Suppressor macrophage treated with lipopolysaccharide for 4 hours (primary cell): ENCODE measurements at places on chromosomes 1 and 21.

GRCh38 chr21:39392981-39393380 is 44.1 kb upstream of the HMGN1 start:
- no peak for DNase-seq

GRCh38 chr1:173117108-173117633 is 66.4 kb upstream of the TNFSF18 start:
- peak; percentile 71 for DNase-seq

DNA sequence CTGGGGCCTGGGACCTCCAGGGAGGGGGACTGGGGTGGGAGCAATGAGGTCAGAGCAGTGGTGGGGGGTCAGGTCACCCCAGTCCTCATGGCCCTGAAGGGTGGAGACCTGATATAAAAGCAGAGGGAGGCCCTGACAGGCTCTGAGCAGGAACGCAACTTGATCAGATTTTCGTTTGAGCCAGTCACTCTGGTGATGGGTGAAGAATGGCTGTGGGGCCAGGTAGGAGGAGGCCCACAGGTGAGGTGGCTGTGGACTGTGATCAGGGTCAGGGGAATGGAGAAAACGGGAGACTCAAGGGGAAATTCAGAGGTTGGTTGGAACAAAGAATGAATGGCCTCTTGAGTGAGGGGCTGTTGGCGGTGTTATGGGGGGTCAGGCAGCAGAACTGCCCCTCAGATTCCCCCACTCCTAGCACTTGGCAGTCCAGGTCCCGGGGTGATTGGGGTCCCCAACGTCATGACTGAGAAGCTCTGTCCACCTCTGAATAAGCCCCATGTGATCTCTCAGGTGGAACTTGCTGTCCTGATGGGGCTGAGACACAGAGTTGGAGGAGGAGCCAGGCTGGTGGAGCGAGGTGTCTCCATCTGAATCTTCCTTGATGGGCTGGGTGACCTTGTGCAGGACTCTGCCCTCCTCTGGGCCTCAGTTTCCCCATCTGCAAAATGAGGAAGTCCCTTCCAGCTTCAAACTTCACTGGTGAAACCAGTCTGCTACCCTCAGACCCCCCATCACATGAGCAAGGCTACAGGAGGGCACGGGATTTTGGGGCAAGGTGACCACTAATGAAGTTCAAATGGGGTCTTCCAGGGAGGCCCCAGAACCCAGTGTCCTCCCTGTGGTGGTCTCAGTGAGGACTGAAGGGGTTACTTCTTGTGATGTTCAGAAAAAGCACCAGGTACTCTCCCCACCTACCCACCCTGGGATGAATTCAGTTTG is 683.0 kb downstream of the MATN1 start:
- no peak for DNase-seq

DNA sequence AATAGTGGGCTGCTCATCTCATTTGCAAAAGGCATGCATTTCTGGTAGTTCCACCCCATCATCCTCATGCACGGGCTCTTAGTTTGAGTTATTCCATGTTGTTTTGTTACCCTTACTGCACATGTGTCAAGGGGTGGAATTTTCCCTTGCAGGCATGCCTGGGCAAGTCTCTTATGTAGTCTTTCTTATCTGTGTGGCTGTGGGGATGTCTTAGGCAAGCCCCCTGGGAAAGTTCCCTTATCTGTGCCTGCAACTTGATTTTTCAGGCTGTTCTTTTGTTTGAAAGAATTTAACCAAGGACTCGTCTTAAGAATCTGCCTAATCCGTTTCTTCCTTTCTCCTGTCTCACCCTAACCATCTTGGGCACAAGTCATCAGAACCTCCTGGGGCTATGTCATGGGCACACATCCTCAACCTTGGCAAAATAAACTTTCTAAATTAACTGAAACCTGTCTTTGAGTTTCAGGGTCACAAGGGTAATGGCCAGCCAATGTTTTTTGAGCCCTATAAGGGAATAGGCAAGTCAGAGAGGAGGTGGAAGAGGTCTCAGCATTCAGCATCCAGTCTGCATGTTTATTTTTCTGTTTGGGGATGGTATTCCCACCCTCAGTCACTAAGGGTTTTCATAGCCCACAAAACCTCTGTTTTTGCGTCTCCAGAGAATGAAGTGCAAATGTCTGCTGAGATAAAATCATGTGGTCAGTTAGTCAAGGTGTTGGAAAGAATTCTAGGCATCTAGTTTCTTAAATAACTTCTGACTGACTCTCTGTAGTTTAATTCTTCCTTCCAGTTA is 579.7 kb downstream of the PLA2G4A start:
- DNase-seq = no peak

DNA sequence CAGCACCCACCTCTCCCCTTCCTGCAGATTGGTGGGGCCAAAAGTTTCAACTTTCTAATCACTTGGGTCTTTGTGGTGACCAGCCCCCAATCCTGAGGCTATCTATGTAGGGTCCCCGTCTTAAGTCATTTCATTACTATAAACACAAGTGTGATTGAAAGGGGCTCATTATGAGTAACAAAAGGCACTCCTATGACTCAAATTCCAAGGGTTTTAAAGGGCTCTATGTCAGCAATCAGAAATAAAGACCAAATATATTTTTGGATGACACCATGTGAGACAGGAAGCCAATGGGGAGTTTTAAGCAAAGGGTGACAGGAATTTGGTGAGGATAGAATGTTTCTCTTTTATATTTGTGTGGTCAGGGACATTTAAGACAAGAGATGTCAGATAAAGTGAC is 6.2 kb downstream of the ERO1B start:
- DNase-seq = peak; percentile 62

DNA sequence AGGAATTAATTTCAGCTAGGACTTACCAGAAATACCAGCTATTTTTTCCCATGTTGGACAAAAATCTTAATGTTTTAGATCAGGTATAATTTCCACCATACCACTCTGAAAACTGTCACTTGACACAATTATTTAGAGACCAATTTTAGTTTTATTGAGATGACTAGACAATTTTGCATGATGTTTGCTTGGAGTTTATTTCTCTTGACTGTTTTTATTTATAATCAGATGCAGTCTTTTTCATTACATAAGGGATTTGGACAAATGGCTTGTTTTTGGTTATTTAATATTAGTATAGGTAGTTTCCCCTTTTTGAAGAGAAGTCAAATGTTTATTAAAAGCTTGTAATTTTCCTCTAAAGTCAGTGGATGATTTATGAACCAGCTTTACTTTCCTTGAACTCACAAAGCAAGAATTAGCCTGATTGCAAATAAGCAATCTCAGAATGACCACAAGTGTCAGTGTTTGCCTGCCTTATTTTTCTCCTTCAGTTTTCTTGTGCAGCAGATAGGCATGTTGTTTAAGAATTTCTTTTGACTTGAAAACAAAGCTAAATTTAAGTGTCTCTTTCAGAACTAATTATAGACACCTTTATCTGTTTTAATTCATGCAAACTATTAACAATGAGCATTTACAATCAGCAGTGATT is 3.8 kb upstream of the B3GALT2 start:
- DNase-seq = no peak

DNA sequence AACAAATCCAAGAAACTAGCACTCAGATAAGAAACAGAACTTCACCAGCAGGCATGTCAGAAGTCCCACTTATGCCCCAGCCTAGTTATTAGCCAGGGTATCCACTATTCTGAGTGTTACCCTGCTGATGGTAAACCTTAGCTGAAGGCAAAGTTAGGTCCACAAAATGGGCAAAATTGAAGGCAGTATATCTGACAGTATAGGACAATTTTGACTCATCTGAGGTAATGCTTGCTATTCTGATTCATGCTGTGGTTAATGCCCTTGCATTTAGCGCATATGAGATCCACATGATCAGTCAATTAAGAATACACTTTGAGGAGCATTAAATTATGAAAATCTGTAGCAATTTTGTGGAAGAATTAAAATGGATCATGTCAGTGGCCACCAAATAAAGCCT is 15.1 kb downstream of the IFI44 start:
- DNase-seq = no peak

GRCh38 chr21:45403825-45404729 is 888 bp upstream of the COL18A1 start:
- DNase-seq = no peak

DNA sequence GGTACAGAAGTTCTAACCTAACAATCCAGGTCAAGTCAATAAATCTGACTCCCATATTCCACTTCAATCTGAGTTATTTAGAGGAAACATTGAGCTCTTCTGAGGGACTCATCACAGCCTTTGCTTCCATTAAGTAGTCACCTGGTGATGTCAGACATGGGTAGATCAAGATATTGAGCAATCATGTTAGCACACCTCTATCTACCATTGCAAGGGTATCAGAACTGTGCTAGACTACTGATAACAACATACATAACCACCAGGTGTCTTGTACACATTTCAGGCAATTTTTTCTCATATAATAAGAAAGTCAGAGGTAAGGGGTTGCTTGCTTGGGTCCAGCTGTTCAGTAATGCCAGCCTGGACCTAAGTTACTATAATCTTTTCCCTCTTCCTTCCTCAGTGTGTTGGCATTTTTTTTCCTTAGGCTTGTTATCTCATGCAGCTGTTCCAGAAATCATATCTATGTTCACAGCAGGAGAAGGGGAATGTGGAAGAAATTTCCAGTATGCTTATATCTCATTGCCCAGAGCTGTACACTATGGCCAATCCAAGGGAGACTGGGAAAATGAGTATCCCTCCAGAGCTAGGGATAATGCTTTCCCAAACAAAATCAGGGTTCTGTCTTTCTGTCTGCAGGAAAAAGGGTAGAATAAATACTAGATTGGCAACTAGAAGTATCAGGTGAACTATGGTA is 52.3 kb downstream of the GRIK1 start:
- no peak for DNase-seq

DNA sequence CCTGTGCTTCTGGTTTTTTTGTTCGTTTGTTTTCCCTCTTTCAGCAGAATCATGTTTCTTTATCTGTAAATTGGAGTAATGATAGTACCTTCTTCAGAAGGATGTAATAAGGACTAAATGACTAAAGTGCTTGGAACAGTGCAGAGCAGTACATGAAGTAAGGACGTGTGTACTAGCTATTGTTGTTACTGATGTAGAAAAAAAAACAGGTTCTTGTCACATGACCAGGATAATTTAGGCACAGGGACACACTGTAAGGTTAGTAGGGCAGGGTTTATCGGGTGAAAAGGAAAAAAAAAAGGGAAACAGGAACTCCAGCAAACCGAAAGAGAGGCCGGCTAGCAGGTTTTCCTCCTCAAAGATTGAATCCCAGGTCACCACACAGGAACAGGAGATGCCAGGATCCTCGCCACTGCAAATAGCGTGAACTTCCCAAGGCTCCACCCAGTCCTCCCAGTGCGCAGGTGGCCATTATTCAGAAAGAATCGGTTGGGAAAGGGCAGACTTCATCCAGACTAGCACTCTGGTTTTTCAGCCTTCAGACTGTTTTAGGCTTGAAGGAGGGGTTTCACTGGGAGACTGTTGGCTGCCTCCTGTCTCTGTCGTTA is 63.8 kb upstream of the PRRC2C start:
- no peak for DNase-seq

DNA sequence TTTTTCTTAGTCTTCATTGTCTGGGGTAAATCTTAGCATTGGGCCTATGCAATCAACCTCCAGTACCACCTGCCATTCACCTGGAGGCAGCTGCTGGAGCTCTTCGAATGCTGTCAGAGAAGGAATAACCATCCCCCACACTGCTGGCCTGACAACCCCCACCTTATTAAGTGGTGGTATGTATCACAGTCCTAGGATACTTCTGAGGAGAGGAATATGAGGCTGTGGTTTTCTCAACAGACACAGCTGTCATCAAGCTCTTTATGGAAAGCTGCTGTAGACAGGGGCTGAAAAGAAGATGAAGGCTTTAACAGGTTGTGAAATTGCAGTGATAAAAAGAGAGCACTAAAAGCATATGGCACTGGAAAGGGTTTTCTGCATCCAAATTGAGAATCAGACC is 61.7 kb downstream of the TSEN15 start:
- DNase-seq = no peak

GRCh38 chr1:51328279-51328678 is 2.1 kb downstream of the TTC39A start:
- no peak for DNase-seq

DNA sequence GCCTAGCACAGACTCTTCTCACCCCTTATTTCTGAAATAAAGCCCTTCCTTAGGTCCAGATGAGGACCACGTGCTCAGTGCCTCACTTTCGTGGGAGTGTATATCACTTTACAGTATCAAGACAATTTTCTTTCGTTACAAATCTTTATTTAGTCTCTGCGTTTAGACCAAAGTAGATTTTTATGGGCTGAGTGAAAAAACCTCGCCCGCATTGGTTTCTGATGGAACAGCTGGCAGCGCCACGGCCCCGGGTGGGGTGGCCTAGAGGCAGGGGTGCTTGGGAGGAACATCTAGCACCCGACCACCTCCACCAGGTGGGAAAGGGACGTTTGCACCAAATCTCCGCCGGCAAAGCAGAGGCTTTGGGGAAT is 7.6 kb downstream of the SIM2 start:
- no peak for DNase-seq

GRCh38 chr21:44992608-44993031 is 52.8 kb downstream of the SLX9 start:
- no peak for DNase-seq

- no peak for DNase-seq
Measured at GRCh38 chr1:31368611-31369107, 4.2 kb downstream of the FABP3 start.

DNA sequence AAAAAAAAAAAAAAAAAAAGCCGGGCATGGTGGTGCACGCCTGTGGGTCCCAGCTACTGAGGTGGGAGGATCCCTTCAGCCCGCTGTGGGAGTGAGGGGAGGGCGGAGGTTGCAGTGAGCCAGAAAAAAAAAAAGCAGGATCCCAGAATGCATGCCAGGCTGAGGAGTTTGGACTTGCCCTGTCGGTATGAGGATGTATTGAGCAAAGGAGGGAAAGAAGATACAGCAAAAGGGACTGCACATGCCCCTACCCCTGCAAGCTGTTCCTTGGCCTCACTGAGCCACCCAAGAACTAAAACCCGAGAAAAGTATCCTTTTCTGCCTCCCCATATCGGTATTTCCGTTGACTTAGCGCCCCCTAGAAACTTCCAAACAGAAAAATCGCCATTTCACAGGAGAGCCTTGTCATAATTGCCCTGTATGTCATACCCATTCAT is 1.3 kb upstream of the GPATCH4 start:
- peak; percentile 48 for DNase-seq

DNA sequence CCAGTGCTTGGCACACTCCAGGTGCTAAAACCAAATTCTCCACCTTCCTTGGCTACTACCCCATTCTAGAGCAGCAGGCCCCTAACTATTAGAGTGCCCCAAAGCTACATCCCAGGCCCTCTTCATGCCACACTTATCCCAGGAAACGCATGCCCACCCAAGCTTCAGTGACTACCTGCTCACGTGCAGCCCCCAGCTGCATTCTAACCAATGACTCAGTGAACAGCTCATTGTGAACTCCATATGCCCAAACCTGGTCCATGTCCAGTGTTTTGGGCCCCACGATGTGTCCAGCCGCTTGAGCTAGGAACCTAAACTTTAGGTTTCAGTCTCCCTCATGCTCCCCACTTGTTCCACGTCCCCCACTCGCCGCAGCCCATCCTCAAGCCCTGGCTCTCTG is 41.5 kb downstream of the NKAIN1 start:
- no peak for DNase-seq

GRCh38 chr1:185645686-185646085 is 88.5 kb upstream of the HMCN1 start:
- no peak for DNase-seq

GRCh38 chr1:60695716-60696171 is 386.6 kb upstream of the NFIA start:
- DNase-seq = no peak

GRCh38 chr1:88399690-88400089 is 284.4 kb upstream of the PKN2 start:
- no peak for DNase-seq

GRCh38 chr1:100627054-100627716 is 89.2 kb downstream of the GPR88 start:
- peak; percentile 72 for DNase-seq

- DNase-seq = no peak
Measured at GRCh38 chr21:30629200-30629599, 5.8 kb upstream of the KRTAP20-2 start.

- DNase-seq = no peak
Measured at GRCh38 chr1:10516925-10517676, 42.4 kb downstream of the PEX14 start.
